CD4-positive, alpha-beta memory T cell (primary cell): ENCODE measurements at places on chromosomes 6 and 20.

- DNase-seq = no peak
These were observed 286.7 kb upstream of the CDYL start for GRCh38 chr6:4489538-4489937.

DNA sequence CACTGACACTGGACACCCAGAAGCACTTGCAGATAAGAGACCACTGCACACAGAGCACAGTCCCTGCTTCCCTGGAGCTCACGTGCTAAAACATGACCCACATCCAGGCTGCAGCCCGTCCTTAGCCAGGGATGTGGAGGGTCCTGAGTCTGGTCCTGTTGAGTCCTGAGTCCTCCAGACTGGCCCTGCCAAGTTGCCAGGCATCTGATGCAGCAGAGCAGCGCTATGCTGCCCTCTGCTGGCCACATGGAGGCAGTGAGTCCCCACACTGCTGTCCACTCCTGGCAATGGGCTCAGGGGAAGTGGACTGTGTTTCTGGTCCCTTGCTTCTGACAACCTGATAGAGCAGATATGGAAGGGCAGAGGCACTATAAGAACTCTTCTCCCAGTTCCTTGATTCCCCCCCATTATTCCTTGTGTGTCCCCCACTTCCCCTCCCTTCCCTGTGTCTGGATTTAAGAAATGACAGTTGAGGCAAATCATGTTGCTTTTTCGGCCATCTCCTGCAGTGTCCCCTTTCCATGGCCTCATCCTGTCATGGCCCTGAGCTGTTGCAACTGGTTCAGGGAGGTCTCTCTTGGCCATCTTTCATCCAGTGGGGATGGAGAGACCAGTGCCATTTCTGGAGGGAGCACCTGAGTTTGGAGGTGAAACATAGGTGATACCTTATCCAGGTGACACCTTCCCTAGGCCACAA, 86.0 kb downstream of the DHX35 start:
- peak; percentile 57 for DNase-seq

DNA sequence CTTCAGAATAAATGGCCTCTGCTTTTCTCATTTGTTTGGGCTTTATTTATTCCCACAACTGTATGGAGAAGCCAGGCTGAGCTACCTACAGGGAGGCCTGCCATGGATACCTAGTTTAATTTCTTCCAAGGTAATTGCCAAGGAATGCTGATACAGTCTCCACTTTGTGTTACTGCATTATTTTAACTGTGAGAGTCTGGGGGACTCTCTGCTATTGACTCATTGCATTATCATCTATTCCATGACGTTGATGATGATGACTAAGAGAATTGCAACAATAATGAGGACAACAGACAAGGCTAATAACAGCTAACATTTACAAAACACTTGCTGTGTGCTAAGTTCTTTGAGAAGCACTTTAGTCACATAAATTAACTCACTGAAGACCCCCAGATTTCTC, 88.3 kb upstream of the COL21A1 start:
- no peak for DNase-seq

DNA sequence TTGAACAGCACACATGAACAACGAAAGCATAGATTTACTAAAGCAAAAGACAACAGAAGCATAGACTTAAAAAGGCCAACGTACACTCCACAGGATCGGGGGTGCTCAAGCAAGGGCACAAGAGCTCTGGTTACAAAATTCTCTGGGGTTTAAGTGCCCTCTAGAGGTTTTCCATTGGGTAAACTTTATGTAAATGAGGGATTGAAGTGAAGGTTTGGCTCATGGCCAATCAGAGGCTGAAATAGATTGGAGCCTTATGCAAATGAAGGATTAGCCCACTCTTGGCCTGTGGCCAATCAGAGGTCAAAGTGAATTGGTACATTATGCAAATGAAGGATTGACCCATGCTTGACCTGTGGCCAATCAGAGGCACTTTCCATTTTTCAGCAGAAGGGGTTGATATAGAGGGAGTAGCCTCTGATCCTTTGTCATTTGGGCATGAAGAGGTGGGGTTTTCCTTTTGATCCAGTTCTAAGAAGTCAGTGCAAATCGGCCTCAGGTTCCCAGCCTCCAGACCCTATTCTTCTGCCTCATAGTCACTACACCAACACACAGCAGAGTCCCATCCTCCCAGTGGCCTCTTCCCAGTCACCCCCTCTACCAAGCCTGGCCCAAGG, 244.9 kb downstream of the THBS2 start:
- DNase-seq = no peak

- no peak for DNase-seq
These were observed 303.5 kb upstream of the RNF24 start for GRCh38 chr20:4318891-4319290.

- no peak for DNase-seq
These were observed 274.8 kb downstream of the CDH4 start for GRCh38 chr20:61526907-61527306.

DNA sequence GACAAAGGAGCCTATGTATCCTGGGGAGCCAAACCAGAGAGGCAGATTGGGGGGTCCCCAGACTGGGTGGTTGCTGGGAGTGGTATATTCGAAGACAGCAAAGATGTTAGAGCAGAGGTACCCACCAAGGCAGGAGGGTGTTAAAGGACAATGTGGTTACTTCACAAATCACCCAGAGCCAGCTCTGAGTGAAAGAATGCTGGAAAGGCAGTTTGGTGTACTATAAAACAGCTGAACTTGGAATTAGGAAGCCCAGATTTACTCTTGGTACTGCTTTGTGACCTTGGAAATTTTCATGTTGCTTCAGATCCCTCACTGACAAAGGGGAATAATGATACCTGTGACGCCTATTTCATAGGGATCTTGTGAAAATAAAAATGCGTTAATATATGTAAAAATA, 121.6 kb downstream of the CD164 start:
- DNase-seq = no peak

DNA sequence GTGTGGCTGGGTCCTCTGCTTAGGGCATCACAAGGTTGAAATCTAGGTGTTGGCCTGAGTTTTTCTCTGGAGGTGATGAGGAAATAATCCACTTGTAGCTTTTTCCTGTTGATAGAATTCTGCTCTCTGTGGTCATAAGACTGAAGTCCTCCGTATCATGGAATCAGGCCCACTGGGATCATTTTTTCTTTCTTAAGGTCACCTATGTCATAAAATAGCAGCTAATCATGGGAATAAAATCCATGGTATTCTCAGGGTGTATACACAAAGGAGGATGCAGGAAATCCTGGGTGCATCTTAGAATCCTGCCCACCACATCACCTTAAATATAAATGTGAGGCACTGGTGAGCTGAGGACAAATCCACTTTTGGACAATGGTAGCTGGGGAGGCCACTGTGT, 72.7 kb downstream of the PRDM1 start:
- no peak for DNase-seq

DNA sequence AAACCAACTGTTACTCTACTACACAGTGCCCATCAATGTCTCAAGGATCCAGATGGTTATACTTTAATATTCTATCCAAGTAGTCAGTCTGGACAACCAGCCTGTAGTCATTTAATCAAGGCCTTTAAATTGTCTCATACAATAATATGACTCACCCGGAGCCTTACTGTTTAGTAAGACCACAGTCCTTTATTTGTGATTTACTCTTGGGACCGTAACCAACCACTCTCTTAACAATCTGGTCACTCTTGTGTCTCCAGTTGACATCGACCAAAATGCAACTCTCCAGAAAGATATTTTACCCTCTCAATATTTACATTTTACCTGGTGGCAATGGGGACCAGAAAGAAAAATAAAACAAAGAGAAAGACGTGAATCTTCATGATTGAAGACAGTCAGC, 14.9 kb downstream of the DEFB114 start:
- no peak for DNase-seq

- no peak for DNase-seq
These were observed 566.1 kb downstream of the KIF16B start for GRCh38 chr20:16007164-16007563.

DNA sequence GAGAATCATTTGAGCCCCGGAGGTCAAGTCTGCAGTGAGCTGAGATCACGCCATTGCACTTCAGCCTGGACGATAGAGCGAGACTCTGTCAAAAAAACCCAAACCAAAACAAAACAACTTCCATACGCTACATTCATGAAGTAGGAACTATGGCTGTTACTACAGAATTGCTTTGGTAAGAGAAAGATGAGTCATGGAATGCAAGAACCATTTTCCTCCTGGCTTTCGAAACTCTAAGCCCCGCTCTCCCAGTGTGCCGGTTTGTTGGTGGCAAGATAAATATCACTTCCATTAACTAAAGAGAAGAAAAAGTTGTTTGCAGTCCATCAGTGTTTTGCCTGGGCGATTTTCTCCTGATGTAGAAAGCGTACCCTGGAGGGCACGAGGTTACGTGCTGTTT, 61.3 kb downstream of the ZDHHC14 start:
- DNase-seq = no peak

GRCh38 chr6:71402096-71402495, 113.5 kb downstream of the OGFRL1 start:
- no peak for DNase-seq

DNA sequence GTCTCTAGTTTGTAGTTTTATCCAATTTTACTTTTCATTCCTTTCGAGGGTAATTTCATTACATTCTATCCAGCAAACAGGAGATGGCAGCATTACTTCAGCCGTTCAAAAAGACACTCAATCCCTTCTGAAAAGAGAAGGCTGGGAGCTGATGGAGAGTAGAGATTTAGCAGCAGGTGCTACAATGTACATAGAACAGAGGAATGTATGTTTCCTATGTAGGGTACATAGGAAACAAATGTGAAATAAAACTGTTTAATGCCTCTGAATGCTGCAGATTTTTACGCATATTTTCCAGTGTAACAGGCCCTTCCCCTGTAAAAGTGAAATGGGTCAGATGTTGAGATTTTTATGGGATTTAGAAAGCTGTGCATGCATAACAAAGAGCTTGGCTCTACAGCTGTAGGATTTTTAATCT, 16.0 kb downstream of the RPS12 start:
- DNase-seq = no peak

DNA sequence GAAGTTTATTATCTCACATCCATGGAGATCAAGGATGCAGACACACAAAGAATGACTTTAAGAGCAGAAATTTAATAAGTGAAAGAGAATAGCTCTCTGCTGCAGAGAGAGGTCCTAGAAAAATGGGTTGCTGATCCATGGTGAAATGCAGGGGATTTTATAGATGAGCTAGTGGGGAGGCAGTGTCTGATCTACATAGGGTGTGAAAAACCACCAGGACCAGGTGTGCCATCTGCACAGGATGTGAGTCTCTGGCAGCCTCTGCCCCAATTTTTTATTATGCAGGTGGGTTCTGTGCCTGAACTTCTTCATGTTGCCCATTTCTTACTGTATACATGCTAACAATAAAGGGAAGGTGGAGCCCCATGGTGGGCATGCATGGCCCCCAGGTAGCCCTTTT, 19.9 kb upstream of the NANP start:
- no peak for DNase-seq
